Stimulated activated naive CD4-positive, alpha-beta T cell (primary cell): ENCODE measurements at places on chromosomes 11 and 22.

GRCh38 chr11:64232182-64232966, 2.0 kb upstream of the VEGFB start:
- no peak for DNase-seq

DNA sequence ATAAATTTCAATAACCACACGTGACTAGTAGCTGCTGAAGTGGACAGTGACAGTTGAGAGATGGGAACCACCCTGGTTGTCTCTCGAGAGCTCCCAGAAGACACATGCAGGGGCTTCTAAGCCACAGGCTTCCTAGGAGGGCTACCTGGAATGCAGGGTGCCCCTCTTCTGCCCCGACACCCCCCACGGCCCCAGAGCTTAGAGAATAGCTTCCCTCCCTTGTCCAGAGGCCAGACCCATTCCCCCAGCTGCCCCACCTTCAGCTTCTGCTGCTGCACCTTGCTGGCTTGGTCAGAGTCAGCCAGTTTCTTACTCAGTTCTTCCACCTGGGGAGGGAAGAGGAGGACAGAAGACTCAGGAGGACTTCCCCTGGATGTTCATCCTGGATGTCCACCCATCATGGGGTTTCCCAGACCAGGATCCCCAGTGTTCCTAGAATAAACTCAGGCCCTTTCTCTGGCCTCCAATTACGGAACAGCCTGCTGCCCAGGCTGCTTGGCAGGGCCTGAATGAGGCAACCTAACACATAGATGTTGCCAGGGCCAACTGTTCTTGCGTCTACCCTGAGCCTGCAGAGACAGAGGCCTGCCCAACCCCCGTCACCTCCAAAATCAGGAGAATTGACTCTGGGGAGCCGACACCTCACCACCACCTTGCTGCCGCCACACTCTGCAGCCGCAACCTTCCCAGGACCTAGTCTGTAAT, 12.0 kb downstream of the IL18BP start:
- no peak for DNase-seq

DNA sequence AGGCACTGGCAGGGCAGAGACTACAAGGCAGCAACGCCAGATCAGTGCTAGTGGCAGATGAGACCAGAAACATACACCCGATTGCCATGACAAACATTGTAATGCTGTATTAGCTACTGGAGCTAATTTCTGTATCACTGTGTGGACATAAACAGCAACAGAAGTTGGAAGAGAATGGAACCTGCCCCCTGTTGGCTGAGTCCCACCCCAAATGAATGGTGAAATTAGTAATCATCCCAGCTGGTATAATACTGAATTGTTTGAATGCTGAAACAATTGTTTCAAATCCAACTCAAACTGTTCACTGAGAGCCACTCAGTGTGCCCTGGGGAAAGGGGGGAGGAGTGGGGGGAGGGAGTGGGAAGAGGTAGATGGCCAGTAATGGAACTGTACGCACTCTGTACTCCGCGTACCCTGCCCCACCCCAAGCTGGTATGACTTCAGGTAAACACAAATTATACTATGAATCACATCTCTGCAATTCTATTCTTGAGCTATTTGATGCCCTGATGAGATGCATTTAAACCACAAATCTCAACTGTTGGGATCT, 11.2 kb upstream of the BIRC3 start:
- no peak for DNase-seq

GRCh38 chr11:133306019-133306418, 226.3 kb downstream of the OPCML start:
- DNase-seq = no peak
